ENCODE measurements at places on chromosomes 3 and 15. TPM values are rescaled to one million over a fixed set of nuclear protein-coding genes. Genes with fewer than 3 reads are reported as not detected.

The FGF12 gene
- 0.16 TPM for total RNA-seq

The PLA2G4D gene
- not detected for total RNA-seq

The CYP1A2 gene
- not detected for total RNA-seq

DNA sequence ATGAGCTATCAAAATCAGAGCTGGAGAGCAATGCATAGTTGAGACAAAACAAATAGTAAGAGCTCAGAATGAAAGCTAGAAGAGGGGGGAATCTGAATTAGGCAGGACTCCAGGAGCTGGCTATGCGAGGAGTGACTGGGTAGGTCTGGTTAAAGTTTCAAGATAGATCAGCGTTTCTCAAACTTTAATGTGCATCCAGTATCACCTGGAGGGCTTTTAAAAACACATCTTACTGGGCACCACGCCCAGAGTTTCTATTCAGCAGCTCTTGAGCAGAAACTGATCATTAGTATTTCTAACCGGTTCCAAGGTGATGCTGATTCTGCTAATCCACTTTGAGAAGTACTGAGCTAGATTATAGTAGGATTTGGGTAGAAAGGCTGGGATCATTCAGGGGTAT is 96.2 kb upstream of the ACP3 start:
- H3K36me3 ChIP-seq = no peaks in the 10 kb centered on the region
- DNase-seq = no peak
- no peak overlapping the region for H3K4me3 ChIP-seq
- no peaks in the 10 kb centered on the region for H3K27me3 ChIP-seq
- no peak overlapping the region for H3K27ac ChIP-seq
- H3K4me1 ChIP-seq = no peaks in the 10 kb centered on the region
